Activated gamma-delta T cell treated with anti-CD3 and anti-CD28 coated beads, Interleukin-2, amount 50 U/mL, for 16 hours (primary cell): ENCODE measurements at places on chromosomes 5 and 9.
A peak's percentile ranks its signal among the peaks of the same experiment; 100 is the strongest.

- DNase-seq, result peak; percentile 74
Measured at GRCh38 chr5:41924872-41925554, at the start of gene FBXO4. Gene FBXO4 (plus strand): TSS chr5:41925281. CDS start chr5:41925310, 29 bp downstream.

DNA sequence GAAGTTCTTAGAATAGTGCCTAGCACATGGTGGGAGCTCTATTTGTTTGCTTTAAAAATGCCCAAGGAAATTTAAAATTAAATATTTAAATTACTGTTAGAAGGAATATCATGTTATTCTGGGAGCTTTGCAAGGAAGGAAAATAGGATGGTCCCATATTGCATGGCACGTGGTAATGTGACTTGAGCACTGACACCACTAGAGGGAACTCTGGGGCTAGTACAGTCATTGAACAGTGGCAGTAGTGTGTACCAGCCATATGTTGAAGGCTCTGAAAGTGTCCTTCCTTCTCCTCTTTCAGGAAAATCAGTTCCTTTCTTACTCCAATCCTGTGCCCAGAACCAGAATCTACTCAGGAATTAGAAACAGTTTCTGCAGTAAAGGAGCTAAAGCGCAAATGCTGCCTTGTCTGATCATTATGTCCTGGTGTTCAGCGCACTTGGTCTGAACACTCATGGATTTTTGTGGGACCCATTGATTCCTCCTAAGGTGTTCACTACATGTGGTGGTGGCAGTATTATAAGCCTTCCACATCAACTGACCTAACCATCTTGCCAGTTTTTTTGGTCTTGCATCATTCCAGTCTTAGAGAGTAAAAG, 54.1 kb downstream of the GDA start:
- DNase-seq, result no peak

DNA sequence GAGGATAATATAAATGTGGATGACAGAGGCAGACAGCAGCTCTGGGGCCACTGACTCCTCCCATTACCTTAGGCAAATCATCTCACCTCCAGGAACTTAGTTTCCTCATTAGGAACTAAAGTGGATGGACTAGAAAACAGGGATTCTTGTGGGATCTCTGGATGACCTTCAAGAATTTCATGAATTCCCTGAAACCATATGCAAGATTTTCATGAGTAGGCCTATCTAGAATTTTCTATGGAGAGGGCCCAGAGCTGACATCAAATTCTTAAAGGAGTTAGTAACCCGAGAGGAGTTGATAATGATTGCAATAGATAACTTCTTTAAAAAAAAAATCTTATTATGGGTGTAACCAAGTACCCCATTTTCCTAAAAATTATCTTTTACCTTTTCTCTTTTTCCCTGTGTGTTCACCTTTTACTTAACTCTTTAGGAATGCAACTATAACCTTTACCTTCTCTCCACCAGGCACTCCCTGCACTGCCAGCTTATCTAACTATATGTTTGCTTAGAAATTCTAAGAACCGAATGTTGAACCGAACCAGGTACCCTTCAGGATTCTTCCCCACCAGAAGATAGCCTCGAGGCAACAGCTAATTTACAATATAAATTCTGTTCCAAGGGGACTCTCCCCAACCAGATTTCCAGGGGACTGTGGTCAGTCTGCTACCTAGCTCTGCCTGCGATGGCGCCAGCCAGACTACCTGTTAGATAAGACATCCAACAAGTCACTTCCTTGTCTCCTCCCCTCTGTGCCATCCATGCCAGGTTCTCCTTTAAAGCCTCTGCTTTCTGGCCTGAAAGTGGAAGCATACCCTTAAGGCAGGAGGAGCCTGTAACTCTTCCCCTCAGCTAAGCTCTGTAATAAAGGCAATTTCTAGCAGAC, 86.0 kb downstream of the GCNT4 start:
- DNase-seq, result no peak

GRCh38 chr5:10498350-10498749, 56.7 kb downstream of the ROPN1L start:
- DNase-seq, result no peak

- DNase-seq, result no peak
Measured at GRCh38 chr9:126236273-126236672, 90.4 kb upstream of the MVB12B start.

DNA sequence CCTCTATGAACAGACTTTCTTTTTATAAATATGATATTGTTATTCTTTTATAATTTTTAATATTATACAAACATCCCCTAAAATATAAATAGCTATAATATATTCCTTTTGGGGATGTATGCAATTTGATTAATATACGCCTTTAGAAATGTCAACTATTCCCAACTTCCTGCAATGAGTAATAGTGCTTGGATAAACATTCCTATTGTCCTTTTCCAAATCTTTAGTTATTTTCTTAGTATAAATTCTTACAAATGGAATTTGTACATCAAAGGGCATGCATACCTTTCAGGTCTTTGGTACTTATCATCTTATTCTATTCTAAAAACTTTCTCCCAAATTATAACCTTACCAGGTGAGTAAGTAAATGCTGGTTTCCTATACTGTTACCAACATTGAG, 6.2 kb downstream of the NLN start:
- DNase-seq, result no peak

- no peak for DNase-seq
Measured at GRCh38 chr5:59418808-59419207, 474.7 kb downstream of the PDE4D start.

DNA sequence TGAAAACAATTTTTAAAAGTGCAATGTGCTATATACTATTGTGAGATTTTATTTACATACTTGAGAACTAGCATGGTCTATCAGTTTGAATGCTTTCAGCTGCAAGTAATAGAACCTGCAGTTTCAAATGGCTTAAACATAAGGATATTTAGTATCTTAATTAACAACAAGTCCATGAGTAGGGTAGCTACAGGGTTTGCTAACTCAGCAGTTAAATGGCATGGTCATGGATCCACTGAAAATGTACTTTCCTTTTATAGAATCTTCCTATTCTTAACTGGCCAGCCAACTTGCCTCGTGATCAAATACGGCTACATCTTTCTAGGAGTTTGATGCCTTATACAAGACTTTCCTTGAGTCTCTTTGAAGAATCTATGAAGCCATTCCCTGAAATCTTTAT, 452.8 kb upstream of the SEMA6A start:
- DNase-seq, result no peak

DNA sequence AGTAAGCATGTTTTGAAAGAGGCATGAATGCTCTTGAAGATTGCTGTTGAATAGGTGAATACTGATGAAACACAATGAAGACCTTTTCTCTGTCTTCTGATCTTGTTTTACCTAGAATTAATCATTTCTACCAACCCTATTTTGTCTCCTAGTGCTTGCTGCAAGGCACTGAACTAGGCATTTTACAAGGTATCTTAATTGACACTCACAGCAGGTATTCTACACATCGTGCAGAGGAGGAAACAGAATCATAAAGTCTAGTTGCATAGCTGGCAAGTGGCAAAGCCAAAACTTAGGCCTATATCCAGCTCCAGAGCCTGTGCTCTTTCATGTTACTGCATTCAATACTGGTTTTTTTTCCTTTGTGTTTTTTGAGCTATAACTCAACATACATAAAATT, 50.7 kb downstream of the CTNNA1 start:
- DNase-seq, result no peak

DNA sequence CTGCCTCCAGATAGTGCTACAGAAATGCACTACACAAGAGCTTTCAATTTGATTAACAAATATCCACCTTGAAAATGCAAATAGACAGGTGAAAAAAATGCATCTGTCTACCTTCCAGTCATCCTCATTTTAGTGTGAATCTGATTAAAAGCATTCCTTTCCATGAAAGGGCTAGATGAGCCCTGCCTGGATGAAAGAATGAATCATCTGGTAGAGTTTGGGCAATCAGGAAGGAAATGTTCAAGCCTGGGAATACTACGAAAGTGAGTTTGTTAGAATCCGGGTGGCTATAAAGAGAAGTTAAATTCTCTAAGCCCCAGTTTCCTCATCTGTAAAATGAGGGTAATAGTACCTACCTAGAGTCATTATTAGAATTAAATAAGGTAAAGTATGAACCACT, 142.6 kb downstream of the FAM114A2 start:
- no peak for DNase-seq

DNA sequence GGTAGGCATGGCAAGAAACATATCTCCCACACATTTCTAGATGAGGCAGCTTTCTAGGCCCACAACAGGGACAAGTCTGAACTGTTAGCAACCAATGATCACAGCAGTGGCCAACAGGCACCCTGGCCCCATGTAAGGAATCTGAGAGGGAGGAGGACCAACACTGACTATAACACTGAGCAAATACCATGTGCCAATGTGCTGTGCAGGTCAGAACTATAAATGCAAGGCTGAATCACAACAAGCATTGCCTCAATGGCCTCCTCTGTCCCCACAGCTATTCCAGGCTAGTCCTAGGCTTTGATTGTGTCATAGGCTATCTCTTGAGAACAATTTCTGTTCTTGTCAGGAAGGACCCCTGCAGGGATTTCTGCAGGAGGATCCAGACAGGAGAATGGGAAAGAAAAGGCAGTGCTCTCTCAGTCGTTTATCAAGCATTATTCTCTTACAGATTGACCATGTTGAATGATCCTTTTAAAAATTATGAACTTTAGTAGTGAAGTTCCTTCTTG, 221.2 kb downstream of the TLE1 start:
- no peak for DNase-seq

GRCh38 chr5:122366501-122366900, 54.5 kb downstream of the SNCAIP start:
- no peak for DNase-seq

DNA sequence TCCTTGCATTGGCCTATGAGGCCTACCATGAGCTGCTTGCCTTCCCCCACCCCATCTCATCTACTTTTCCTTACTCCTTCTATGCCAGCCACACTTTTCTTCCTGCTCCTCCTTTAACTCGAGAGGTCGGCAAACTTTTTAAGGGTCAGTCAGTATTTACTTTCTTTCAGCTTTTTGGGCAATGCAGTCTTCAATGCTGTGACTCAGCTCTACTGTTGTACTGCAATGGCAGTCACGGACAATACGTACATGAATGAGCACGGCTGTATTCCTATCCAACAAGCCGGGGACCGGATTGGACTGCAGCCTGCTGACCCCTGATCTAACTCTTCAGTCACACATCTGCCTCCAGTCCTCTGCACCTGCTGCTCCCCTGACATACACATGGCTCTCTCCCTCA, 602 bp upstream of the ACTL7A start:
- DNase-seq, result no peak

- DNase-seq, result no peak
Measured at GRCh38 chr9:4237748-4238511, 61.9 kb downstream of the GLIS3 start.

GRCh38 chr9:114844766-114845165, 38.9 kb upstream of the TNFSF15 start:
- DNase-seq, result no peak

- DNase-seq, result no peak
Measured at GRCh38 chr5:173627860-173628392, 11.5 kb upstream of the BOD1 start.

DNA sequence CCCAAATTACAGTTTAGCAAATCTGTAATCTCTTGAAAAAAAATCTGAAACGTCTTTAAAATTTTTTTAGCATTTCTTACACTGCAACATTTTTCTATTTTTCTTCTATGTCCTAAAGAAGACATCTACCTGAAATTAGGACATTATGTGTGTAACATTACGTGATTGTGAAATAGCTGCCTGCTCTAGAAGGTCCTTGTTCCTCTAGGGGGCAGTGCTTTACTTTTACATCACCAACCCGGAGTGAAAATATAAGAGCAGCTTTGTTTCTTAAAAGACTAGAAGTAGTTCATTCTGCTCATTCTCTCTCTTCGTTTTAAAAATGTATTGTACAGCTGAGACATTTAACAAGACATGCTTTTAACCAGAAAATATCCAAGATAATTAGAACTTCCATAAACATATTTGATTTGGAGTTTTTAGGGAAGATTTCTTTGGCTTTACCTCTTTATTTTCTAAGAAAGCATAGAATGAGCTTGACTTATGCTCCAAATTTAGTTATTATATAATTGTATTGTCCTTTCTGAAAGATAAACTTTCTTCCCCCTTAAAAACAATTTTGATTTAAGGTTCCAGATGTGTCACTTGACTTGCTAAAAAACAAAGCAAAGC, 48.1 kb upstream of the RIOK2 start:
- no peak for DNase-seq

- DNase-seq, result no peak
Measured at GRCh38 chr9:81682177-81682576, 7.2 kb downstream of the TLE1 start.
